ENCODE measurements at places on chromosomes 7 and 10.

- no peak for DNase-seq
Observed at GRCh38 chr10:48564466-48565160, 40.3 kb downstream of the ARHGAP22 start.

DNA sequence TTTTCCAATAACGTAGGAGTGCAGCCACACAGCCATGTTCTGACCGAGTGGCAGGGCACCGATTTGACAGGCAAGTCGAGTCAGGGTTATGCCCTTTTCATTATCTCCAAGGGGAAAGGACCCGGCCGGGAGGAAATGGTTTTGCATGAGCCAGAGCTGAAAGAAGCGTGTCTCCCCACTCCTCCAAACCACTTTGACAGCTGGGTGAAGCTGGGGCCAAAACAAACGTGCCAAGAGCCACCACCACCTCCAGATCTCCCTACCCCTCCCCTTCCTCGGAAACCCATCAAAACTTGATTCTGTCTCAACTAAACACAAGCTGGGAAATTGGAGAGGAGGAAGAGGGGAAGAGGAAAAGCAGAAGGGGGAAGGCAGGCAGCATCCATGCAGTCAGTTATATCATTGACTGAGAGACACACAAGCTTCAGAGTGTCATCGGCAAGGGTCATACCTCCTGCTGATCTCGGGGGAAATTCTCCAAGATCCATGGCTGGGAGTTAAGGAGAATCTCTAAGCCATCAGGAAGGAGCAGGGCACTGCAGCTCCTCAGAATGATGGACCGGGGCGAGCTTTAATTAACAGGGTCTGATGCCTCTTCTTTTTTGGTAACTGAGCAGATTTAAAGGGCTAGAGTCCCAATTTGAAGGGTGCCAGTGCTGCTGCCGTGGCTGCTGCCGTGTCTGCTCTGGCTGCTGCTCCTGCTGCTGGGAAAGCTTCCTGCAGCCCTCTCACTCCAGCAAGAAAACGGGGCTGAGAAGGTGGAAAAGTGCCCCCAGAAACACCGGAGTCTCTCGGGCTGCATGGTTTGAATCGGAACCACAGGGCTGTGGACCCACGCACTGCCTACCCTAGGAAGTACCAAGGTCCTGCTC, 34.7 kb upstream of the CALN1 start:
- DNase-seq = no peak

- DNase-seq = no peak
Observed at GRCh38 chr7:66629222-66630062, 761 bp downstream of the KCTD7 start.

GRCh38 chr10:44244745-44245600, 139.9 kb downstream of the CXCL12 start:
- no peak for DNase-seq

DNA sequence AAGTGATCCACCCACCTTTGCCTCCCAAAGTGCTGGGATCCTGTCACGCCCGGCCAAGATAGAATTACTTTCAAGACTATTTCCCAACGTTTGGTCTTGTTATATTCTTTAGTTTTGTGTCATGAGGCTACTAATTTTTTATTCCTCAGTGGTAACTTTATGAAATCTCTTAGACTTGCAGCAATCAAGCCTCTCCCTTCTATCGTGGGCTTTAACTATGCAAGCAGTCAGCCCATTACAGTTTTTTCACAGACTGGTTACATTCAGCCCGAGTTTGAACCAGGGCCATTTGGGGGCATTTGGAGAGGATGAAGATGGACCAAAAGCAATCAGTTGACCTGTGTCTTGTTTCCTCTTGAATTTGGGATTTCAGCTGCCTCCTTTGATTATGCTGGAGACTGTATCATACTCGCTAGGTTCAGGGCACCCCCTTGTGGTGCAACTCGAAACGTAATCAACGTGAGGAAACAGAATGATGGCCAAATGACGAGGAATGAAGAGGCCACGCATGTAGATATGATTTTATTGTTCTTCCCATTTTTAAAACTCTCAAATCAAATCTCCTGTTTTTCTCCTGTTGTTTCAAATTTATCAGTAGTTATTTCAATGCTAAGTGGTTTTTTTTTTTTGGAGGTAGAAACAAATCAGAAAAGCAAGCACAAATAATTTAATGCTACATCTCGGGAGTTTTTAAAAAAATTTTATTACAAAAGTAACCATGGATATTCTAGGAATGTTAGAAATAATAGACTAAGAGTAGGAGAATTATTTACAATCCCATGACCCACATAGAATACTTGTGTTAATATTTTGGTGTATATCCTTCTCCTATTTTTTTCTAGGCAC, 151.6 kb downstream of the KIAA1217 start:
- DNase-seq = no peak

Measured in HS-27A (cell line).